ENCODE measurements at places on chromosomes 6 and 20.

DNA sequence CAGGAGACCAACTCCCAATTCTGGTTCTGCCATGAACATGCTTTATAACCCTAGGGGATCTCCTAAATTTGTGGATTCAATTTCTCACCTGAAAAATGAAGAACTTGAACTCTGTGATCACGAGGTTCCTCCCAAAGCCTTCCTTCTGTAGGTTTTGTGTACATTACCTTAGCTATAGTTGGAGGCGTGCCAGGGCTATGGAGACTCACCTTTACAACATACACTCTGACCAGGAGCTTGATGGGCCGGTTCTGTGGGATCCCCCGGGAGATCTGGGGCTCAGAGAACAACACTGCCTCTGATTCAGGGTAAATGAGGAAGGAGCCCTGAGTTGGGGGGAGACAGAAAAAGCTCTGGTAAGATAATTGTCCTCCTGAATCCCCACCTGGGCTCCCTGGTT lies 34.1 kb downstream of the ERGIC3 start:
- no peak for DNase-seq

DNA sequence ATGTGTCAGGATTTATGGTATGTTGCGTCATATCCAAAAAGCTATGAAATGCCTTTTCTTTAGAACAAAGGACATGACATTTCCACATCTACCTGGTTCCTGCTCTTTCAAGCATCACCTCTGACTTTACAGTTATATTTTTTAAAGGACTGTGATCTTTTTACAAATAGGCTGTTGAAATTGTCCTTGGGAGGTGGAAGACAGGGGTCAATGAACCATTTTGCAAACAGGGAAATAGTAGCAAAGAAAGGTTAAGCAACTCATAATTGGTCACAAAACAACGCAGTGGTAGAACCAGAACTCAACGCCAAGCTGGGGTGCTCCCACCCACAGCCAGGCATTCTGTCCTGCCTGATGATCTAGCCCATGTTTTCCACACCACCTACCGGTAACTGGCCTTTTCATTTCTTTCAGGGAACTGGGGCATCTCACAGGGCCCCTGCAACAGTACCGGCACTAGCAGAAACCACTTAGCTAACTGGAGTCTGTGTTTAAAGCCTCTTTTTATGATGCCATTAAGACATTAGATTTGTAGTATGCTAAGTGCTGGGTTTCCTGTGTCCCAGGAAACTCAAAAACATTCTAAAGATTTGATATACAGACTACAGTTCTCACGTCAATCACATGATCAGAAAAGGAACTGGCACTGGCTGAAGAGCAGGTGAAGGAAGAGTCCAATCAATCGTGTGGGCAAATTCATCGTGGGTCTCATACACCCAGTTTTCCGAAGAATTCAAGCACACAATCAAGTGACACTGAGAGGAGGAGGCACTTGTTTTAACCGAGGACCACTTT lies 13.9 kb downstream of the ZNF217 start:
- no peak for DNase-seq

GRCh38 chr20:16816192-16816591 lies 68.0 kb downstream of the OTOR start:
- no peak for DNase-seq

DNA sequence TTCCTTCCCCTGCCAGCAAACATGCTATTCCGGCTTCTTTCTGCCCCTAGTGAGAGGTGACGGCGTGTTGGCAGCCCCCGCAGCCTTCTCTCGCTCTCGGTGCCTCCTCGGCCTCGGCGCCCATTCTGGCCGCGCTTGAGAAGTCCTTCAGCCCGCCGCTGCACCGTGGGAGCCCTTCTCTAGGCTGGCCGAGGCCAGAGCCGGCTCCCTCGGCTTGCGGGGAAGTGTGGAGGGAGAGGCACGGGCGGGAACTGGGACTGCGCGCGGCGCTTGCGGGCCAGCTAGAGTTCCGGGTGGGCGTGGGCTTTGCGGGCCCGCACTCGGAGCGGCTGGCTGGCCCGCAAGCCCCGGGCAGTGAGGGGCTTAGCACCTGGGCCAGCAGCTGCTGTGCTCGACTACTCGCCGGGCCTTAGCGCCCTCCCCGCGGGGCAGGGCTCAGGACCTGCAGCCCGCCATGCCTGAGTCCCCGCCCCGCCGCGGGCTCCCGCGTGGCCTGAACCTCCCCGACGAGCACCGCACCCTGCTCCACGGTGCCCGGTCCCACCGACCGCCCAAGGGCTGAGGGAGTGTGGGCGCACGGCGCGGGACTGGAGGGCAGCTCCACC lies 20.0 kb upstream of the PXDC1 start:
- no peak for DNase-seq

- no peak for DNase-seq
These were observed 8.1 kb upstream of the UBR2 start for GRCh38 chr6:42555477-42556457.

- no peak for DNase-seq
These were observed 12.9 kb upstream of the FAM210B start for GRCh38 chr20:56345911-56346310.

GRCh38 chr6:5302995-5303622 lies 41.8 kb downstream of the FARS2 start:
- DNase-seq = peak; percentile 32

- DNase-seq = no peak
These were observed 76.0 kb downstream of the RSPH3 start for GRCh38 chr6:158923805-158924498.

DNA sequence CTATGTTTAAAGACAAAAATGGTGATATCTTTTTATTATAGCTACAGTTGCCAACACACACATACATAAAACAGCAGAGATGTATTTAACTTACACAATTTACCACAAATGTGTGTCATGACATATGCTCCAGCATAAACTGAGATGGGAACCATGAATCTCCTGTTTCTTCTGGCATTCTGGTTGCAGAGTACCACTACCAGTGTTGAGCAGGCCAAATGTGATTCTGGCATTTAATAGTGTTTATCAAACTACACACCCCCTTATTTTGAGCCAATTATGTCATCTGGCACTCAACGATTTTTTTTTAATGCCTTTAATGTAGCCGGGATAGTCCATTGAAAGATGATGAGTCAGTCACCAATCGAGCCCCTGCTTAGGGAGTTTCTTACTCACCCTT lies 59.0 kb upstream of the TPD52L1 start:
- DNase-seq = no peak

- no peak for DNase-seq
These were observed 7.3 kb downstream of the VPS16 start for GRCh38 chr20:2847802-2848201.

GRCh38 chr6:100117680-100118079 lies 123.7 kb upstream of the MCHR2 start:
- no peak for DNase-seq

- DNase-seq = no peak
These were observed 45.4 kb downstream of the SSR1 start for GRCh38 chr6:7267466-7268091.

DNA sequence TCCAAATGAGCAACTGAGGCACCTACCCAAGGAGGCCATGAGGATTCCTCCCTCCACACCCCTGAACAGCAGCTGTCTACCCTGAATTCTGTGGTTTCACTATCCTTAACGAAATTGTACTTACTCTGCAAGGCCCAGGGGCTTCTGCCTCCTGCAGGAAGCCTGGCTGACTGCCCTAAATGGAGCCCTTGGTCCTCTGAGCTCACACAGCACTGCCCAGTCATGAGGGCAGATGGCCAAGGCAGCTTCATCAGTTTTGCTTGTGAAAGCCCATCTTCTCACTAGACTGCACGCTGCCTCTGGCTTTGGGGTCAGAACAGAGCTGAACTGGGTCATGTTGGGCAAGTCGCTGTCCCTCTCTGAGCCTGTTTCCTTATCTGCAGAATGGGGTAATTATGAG lies 26.4 kb upstream of the SIRPA start:
- no peak for DNase-seq

- DNase-seq = no peak
These were observed 411.5 kb downstream of the TENT5A start for GRCh38 chr6:81340946-81341345.

GRCh38 chr6:157760589-157761330 lies 62.3 kb upstream of the SNX9 start:
- no peak for DNase-seq

DNA sequence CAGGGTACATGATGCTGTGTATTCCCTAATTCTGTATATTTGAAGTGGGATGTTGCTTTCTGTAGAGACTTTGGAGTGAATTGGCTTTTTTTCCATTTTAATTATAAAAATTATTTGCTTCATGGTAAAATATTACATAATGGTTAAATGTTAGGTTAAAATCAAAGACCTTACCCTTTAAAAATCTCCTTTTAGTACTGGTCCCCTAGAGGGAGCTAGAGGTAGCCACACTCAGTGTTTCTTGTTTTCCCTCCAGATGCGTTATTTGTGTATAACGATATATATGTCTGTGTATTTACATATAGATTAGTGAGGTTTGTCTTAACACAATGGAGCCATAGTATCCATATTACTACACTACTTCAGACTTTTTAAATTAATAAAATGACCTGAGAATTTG lies 146.7 kb downstream of the PLCB4 start:
- DNase-seq = no peak

- DNase-seq = no peak
These were observed 103.3 kb upstream of the BACH2 start for GRCh38 chr6:90399970-90400369.

GRCh38 chr6:90039911-90040310 lies 145.6 kb downstream of the GJA10 start:
- no peak for DNase-seq

DNA sequence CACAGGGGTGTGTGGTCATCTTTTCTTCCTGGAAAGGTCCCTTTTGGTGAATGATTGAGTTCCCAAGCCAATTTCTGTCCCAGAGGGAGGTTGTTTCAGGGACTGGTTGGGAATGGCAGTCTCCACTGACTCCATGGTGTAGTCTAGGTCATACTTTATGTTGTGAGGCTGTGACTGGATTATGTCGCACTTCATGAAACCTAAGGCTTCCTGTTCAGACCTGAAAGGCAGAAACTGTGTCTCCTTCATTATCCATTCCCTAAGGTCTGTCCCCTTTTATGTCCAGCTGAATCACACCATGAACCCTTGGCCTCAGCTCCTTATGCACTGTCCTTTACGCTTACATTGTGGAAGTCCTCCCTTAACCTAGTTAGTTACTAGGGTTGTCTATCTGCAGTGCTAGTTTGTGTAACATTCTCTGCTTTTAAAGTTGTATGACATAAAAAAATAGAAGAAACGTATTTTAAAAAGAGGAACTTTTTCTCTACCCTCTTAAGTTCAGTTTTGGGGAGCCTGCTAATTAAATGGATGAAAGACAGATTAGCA lies 191.3 kb downstream of the JARID2 start:
- no peak for DNase-seq

DNA sequence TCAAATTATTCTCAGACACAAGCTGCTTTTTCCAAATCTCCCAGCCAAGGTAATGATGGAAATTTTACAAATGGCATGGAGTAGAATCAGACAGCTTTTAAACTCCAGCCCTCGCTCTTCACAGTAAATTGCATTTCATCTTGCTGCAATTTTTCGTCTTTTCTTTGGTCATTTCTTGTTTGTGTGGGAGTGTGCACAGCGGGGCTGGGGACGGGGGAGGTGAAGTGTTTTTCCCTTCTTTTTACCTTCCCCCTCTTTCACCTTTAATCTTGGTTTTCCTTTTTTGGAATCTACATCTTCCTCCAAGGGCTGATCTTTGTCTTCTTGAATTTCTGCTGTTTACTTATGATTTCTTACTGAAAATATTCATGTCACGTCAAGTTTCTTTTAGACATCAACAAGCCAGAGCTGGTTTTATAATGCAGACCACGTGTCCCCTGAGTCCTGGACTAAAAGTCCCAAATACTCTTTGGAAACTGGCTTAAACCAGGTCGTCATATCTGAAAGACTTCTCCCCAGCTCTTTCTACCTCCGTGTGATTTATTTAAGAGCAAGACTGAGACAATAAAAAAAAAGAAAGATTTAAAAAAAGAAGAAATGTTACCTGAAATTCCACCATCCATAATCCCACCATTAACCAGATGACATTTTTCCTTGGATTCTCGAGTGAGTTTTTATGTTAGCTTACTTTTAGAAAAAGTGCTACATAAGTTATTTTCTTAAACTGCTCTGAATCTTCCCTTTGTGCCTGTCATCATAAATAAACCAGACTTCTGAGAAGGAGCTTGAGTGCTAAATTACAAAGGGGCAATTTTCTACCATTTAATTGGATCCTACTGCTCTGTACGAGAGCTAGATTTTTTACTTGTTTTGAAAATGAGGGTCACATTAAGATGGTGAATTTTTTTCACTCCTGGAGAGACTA lies 52.0 kb downstream of the MAP3K5 start:
- DNase-seq = no peak

GRCh38 chr6:132715204-132715603 lies 1.3 kb upstream of the VNN1 start:
- no peak for DNase-seq

GRCh38 chr6:159977255-159977903 lies 8.5 kb downstream of the IGF2R start:
- no peak for DNase-seq

GRCh38 chr6:166905013-166905412 lies 51.3 kb downstream of the RNASET2 start:
- no peak for DNase-seq

DNA sequence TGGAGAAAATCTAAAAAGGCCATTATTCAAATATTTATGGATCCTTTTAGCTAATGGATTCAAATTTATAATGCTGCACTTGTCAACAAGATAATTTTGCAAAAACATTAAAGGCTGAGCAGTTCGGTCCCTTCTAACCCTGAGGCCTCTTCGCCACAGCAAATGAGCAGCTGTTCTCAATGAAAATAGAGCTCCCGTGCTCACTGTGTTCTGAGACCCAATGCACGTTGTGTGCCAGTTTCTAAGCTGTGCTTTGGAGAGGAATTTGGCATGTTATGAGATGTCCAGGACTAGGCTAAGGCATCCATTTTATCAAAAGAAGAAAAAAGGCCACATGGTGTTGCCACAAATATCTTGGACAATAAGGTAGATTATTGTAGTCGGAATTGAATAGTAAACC lies 220.1 kb upstream of the TSHZ2 start:
- DNase-seq = no peak

DNA sequence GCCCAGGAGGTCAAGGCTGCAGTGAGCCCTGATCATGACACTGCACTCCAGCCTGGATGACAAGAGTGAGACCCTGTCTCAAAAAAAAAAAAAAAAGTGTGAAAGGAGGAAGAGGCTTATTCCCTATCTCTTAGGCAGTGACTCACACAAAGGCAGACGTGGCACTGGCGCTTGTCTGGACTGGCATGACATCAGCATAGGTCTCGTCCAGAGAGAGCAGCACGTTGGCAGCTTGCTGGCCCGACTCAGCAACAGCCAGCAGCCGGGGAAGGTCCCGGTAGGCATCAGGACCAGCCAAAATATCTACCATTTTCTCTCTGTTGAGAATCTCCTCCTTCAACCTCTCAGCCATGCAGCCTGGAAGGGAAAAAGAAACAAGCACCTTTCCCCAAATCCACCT lies 14.1 kb downstream of the CDK5RAP1 start:
- DNase-seq = no peak

DNA sequence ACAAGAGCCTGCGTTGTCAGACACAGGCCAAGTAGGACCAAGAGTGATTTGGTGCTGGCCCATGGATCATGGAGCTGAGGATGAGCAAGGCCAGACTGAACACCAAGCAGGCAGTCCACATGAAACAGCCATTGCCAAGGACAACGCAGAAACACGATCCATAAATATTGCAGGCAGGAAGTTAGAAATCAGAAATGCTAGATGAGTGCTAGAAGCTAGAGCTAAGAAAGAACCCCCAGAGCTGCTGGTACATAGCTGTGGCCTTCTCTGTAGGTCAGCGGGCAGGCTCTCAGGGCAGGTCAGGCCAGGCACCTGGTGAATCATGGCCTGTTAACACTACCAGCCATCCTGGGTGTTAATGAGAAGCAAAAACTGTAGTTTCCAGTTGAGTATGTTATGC lies 119.7 kb downstream of the ALDH8A1 start:
- DNase-seq = no peak

Measured in stimulated activated CD4-positive, alpha-beta T cell treated with anti-CD3 and anti-CD28 coated beads, TNF-alpha, amount 100 ng/mL, for 4 hours (primary cell).